Ovary (tissue), 10 donors: ENCODE measurements at places on chromosomes 7 and 10. TPM values are rescaled to one million over a fixed set of nuclear protein-coding genes. Genes with fewer than 3 reads are reported as not detected.

CUZD1 gene
- total RNA-seq: 0.88 TPM

DNA sequence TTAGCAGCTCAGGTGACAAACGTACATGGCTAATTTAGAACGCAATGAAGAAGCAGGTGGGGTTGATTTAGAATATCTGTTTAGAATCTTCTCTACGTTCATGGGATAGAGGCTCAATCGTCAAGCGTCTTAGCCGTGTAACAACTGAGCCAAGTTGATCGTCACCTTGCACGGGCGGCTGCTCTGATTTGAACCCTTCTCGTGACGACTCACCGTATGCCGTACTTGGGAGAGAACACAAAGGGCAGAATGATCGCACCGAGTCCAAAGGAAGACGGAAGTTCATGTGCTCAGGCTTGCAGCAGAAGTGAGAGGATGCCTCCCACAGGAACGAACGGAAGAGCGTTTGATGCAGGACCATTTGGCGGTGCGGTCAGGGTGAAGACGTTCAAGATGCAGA, 108.3 kb upstream of the TCERG1L start:
- no peak overlapping the region for H3K4me3 ChIP-seq
- peaks cover 17% of the 10 kb centered on the region for H3K4me1 ChIP-seq
- no peak for DNase-seq
- no peaks in the 10 kb centered on the region for H3K36me3 ChIP-seq

HTRA1 gene
- total RNA-seq: 463 TPM

DNA sequence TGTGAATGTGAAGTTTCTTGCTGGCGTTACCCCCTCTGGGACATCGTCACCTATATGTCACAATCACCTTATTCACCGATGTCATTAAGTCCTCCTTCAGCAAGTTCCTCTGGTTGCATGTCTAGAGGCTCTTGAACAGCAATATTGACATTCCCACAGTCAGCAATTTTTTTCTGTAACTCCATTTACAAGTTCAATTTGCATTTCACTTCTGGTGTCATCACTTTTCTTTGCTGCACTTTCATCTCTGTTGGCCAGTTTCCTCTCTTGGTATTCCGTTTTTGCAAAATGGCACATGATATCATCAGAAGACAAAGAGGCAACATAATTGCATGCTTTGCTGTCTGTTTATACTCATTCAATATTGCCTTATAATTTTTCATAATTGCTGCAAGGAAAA, 69.8 kb downstream of the SRI start:
- no peak overlapping the region for H3K4me3 ChIP-seq
- H3K4me1 ChIP-seq: no peaks in the 10 kb centered on the region
- H3K27ac ChIP-seq: no peak overlapping the region
- no peaks in the 10 kb centered on the region for H3K36me3 ChIP-seq
- DNase-seq: no peak

- no peak overlapping the region for H3K4me3 ChIP-seq
- no peaks in the 10 kb centered on the region for H3K27me3 ChIP-seq
- peak; percentile 39 for DNase-seq
- H3K36me3 ChIP-seq: no peaks in the 10 kb centered on the region
These were observed 34.4 kb upstream of the ARMS2 start for GRCh38 chr10:122419876-122420623.

DNA sequence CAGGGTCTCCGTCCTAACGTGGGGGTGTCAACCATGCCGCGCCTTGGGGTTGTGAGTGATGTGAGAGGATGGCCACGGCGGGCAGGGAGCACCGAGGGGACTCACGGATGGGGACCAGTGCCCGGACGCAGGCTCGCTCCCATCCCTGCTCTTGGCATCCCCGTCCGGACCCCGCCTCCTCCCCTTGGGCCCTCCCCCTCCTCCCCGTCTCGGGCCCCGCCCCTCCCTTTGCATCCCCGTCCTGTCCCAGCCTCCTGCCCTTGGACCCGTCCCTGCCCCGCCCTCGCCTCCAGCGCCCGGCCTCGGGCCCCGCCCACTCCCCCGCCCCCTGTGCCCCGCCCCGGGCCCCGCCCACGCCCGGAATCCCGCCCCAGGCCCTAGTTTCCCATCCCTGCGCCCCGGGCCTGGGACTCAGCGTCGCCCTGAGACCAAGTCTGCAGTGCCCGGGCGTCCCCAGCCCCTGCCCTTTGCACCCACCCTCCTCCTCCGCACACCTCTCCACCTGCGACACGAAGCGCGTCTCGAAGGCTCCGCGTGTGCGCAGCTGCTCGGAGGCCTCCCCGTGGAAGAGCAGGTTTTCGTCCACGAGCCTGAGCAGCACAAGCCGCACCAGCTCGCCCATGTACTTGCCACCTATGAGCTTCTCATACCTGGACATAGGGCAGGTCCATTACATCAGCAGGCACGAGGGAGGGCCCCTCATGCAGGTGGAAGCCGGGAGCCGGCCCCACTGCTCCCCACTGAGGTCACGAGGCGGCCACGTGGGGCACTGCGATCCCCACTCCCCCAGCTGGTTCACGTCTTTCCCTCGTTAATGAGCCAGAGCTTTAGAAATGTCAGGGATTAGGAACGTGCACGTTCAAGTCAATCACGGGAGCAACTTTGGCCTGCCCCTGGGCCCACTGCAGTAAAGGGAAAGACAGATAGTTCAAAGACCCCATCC, 5.1 kb upstream of the MYL7 start:
- no peaks in the 10 kb centered on the region for H3K36me3 ChIP-seq
- peak overlapping the region; percentile 49 for H3K4me3 ChIP-seq
- no peaks in the 10 kb centered on the region for H3K27me3 ChIP-seq
- no peak overlapping the region for H3K27ac ChIP-seq
- peak; percentile 89 for DNase-seq

GRCh38 chr10:124864421-124865193, 63.0 kb downstream of the ABRAXAS2 start:
- H3K27ac ChIP-seq: no peak overlapping the region
- no peaks in the 10 kb centered on the region for H3K27me3 ChIP-seq
- H3K36me3 ChIP-seq: no peaks in the 10 kb centered on the region
- H3K4me1 ChIP-seq: no peaks in the 10 kb centered on the region

GPR15LG gene
- not detected for total RNA-seq

DNA sequence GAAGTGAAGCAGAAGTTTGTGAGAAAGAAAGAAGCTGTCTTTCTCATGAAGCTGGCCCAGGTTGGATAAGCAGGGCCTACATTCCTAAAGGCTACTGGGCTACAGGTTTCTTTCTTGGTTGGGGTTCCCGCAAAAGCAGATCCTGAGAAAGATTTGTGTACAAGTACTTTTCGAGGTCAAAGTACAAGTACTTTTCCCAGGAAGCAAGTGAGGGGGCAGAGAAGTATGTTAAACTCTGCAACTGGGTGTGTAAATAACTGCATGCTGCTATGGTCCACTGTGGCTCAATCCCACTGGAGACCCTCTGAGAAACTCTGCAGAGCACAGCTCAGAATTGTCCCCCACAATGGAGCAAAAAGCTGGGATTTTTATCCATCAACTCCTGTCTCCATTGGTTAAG, 28.7 kb downstream of the LSM5 start:
- no peak for DNase-seq
- H3K4me3 ChIP-seq: no peak overlapping the region
- no peaks in the 10 kb centered on the region for H3K27me3 ChIP-seq
- no peaks in the 10 kb centered on the region for H3K36me3 ChIP-seq

DNA sequence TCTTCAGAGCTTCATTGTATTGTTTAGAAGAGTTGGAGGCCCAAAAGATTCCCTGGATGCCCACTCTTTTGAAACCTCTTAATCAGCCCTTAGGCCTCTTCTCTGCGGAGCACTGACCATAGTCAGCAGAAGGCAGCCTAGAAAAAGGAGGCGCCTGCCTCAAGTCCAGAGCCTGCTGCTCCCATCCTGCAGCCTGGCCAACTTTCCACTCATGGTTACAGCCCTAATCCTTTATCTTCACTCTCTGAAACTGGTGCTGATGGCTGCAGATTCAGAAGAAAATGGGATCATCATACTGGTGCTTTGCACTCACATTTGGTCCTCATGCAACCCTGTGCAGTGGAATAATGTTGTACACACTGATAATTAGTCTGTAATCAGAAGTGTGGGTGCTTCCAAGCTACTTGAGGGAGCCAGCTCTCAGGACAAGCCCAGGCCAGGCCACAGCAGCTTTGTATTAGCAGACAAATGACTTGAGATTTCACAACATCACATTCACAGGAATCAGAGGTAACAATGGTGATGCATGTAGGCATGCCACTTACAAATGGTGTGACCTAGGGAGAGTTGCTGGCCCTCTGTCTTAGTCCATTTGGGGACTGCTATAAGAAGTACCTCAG, 272.9 kb downstream of the GALNT17 start:
- H3K27me3 ChIP-seq: no peaks in the 10 kb centered on the region
- no peak for DNase-seq
- no peak overlapping the region for H3K4me3 ChIP-seq
- peaks cover 7% of the 10 kb centered on the region for H3K4me1 ChIP-seq

DNA sequence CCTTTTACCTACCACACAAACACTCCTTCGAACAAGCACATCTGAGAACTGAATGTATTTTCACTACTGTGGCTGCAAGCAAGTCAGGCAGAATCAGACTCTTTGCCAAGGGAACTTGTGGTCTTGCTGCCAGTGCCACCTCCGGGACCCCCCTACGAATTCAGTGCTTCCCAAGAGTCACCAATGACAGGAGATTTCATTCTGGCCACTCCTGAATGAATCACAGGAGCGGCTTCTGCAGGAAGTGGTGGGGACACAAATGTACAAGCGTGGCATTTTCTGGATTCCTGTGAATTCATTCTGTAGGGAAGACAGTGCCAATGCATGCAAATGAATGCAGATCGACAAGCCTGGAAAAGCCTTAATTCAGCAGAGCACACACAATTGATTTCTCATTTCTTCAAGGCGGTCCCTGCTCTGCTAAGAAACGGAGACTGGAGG, 161.2 kb downstream of the CAMK1D start:
- H3K4me1 ChIP-seq: no peaks in the 10 kb centered on the region
- H3K27ac ChIP-seq: no peak overlapping the region
- no peaks in the 10 kb centered on the region for H3K27me3 ChIP-seq
- no peaks in the 10 kb centered on the region for H3K36me3 ChIP-seq

GRCh38 chr7:5425507-5426225, 2.0 kb upstream of the TNRC18 start:
- peak overlapping the region; percentile 98 for H3K27ac ChIP-seq
- peak; percentile 84 for DNase-seq
- H3K4me1 ChIP-seq: peaks cover 10% of the 10 kb centered on the region
- no peaks in the 10 kb centered on the region for H3K27me3 ChIP-seq
- H3K36me3 ChIP-seq: no peaks in the 10 kb centered on the region
- peak overlapping the region; percentile 94 for H3K4me3 ChIP-seq

DNA sequence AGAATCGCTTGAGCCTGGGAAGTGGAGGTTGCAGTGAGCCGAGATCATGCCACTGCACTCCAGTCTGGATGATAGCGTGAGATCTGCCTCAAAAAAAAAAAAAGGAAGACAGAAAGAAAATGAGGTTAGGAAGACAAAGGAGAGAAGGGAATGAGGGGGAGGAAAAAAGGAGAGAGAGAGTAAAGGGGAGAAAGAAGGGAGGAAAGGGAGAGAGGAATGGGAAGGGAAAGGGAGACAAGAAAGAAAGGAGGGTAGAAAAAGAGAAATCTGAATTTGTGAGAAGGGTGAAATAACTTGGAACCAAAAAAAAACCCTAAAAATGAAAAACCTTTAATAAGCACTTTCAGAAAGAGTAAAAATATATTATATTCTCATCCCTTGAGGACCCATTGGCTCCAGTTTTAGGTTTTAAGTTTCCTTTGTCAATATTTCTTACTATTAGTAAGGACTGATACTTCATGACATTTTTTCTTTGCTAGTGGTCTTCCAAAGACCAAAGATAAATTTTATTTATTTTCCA, 54.9 kb downstream of the POT1 start:
- no peaks in the 10 kb centered on the region for H3K4me1 ChIP-seq
- H3K4me3 ChIP-seq: no peak overlapping the region
- H3K36me3 ChIP-seq: no peaks in the 10 kb centered on the region
- no peak for DNase-seq
- no peak overlapping the region for H3K27ac ChIP-seq
- no peaks in the 10 kb centered on the region for H3K27me3 ChIP-seq

DNA sequence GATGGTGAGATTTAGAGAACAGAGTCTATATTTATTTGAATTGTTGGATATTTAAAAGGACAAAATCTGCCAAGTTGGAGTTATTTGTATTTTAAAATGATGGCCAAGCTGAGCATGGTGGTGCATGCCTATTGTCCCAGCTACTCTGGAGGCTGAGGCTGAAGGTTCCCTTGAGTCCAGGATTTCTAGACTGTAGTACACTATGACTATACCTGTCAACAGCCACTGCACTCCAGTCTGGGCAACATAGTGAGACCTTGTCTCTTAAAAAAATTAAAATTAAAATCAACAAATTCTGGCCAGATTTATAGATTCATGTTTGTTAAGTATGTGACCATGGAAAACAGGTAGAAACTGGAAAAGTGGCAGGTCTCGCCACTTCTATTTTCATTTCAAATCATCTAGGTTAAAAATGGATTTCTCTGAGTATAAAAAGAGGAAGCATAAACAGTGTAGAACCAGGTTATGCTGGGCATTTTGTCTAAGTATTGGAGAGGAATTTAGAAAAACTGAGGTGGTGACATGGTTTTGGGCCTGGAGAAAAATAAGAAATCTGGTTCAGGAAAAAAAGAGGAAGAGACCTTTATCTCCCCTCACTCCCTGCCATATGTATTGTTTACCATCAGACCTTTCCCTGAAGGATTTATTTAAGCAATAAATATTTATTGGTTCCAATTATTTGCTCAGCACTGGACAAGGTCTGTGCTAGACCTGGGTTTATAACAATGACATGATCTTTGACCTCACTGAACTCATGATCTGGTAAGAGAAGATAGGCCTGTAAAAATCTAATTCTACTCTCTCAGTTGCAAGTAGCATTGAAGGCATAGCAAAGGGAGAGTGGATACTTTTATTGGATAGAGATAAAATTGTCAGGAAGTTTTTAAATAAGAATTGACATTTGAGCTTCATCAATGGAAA, 134.2 kb downstream of the TSPAN12 start:
- H3K27ac ChIP-seq: no peak overlapping the region
- DNase-seq: no peak
- no peaks in the 10 kb centered on the region for H3K27me3 ChIP-seq

- peaks cover 6% of the 10 kb centered on the region for H3K4me1 ChIP-seq
- H3K36me3 ChIP-seq: no peaks in the 10 kb centered on the region
- no peaks in the 10 kb centered on the region for H3K27me3 ChIP-seq
- H3K27ac ChIP-seq: no peak overlapping the region
- no peak overlapping the region for H3K4me3 ChIP-seq
- no peak for DNase-seq
These were observed 1.4 kb downstream of the GCK start for GRCh38 chr7:44187636-44188416.

- H3K27me3 ChIP-seq: no peaks in the 10 kb centered on the region
- no peaks in the 10 kb centered on the region for H3K36me3 ChIP-seq
- peaks cover 8% of the 10 kb centered on the region for H3K4me1 ChIP-seq
- no peak for DNase-seq
These were observed 270.0 kb downstream of the USP6NL start for GRCh38 chr10:11341283-11341960.

DNA sequence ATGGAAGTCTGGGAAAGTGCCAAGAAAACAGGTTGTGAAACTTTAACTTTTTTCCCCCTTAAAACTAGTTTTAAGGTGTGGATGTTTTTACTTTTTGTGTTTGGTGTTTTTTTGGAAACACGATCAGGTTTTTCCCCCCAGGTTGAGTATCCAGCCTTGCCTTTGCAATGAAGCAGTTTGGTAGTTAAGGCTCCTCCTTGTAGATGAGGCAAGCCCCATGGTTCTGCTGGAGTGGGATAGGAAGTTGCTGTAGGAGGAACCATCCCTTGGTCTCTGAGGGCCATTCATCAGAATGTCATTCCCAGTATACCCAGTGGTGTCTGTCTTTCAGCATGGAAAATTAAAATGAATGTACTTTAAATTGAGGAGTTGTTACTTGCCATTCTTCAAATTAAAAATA, 2.7 kb downstream of the CUL1 start:
- H3K36me3 ChIP-seq: no peaks in the 10 kb centered on the region
- no peak overlapping the region for H3K27ac ChIP-seq
- DNase-seq: no peak
- H3K4me1 ChIP-seq: peaks cover 20% of the 10 kb centered on the region
- no peaks in the 10 kb centered on the region for H3K27me3 ChIP-seq
